Stimulated activated CD4-positive, alpha-beta T cell treated with anti-CD3 and anti-CD28 coated beads, Interleukin-15, amount 100 ng/mL, for 1 hour (primary cell): ENCODE measurements at places on chromosomes 2 and 18.

- DNase-seq, result no peak
These were observed 32.8 kb upstream of the TMEM178A start for GRCh38 chr2:39632876-39633275.

- no peak for DNase-seq
These were observed 70.8 kb upstream of the CTAGE1 start for GRCh38 chr18:22488554-22488953.

DNA sequence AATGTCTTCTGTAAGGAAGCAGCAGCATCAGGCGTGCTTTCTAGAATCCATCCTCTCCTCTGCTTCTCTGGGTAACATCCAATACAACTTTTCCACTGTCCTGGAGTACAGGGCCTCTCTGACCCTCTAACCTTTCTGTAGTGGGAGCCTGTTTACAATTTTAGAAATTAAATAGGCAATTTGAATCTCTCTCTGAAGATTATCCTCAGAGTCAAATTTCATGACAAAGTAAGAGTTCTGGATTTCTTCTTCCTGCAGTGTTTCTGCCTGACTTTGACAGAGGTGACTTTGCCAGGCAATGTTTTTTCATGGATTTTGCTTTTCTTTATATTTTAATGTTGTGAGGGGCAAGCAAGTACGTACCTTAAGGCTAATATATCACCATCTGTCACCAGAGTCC lies 558.4 kb downstream of the PARD3B start:
- no peak for DNase-seq

DNA sequence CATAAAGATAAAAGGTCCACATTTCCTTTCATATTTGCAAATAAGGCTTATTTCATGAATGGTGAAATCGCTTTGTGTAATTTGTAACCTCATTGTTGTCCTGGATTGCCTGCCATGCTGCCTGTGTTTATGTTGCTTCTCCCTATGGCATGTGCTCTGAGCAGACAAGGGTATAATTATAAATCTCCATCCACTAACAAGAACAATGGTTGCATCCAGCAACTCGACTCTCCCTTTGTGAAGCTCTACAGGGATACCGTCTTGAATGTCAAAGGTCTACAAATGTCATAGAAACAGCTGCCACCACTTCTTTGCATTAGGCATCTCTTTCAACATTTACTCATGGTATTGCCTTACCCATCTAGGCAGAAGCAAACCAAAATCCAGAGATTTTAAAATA lies 209.6 kb downstream of the SLC8A1 start:
- no peak for DNase-seq

- DNase-seq, result no peak
These were observed 53.6 kb upstream of the TMEM17 start for GRCh38 chr2:62559582-62559981.

DNA sequence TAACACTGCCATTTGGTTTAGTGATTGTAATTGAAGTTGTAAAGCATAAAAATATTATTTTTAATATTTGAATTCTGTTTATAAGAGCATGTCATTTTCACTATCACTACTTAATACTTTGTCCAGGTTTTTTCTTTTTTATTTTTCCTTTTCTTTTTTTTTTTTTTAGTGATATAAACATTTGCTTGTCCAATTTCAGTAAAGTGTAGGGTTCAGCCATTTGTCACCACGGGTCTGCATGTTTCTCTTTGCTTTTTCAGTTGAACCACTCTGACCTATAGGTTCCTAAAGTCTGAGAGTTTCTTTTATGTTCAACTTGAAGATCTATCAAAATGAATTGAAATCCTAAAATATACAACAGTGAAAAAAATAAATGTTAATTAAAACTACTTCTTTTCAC lies 48.5 kb upstream of the SPAG16 start:
- no peak for DNase-seq

DNA sequence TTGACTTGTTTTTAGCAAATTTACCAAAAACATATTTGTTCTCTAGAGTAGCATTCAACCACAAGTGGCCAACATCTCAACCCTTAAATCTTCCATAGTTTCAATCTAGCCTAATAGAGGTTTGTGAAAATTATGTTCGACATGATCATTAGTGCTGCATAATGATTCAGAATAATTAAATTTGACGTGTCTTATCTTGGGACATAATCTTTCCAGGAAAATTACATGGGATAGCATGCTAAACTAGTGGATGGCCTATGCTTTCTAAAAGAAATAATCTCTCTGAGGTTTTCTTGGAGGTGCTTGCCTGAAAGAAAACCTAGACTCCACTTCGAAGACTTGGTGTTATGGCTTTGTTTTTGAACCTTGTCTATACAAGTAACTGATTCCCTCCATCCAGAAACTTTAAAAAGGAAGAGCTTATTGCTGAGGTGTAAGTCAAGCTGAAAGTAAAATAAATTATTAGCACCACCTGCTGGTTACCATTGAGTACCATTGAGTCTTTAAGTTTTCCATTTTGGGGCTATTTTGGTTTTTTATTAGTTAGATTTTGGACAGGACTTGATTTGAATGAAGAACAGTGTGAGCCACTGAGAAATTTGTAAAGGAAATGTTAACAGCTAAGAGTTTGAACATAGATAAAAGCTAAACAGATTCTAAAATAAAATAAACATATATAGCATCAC lies 32.7 kb downstream of the COX7A2L start:
- no peak for DNase-seq
